DMS 273 treated with DMSO at 0.1 percent for 48 hours (cell line): ENCODE measurements at places on chromosomes 12 and 14.

GRCh38 chr12:75698052-75698451, 186.6 kb upstream of the KRR1 start:
- no peak for DNase-seq

DNA sequence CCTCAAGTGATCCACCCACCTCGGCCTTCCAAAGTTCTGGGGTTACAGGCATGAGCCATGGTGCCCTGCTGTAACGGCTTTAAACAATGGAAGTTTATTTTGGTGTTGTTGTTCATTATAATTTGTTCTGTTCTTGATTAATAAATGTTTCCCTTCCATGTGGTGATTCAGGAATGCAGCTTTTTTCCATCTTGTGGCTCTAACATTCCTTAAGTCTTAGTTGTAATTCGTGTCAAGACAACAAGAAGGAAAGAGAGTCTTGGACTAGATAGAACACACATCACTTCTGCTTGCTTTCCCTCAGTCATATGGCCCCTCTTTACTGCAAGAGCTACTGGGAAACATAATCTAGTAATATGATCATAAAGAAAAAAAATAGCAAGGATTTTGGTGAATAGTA, 211.6 kb downstream of the SLC6A15 start:
- no peak for DNase-seq

DNA sequence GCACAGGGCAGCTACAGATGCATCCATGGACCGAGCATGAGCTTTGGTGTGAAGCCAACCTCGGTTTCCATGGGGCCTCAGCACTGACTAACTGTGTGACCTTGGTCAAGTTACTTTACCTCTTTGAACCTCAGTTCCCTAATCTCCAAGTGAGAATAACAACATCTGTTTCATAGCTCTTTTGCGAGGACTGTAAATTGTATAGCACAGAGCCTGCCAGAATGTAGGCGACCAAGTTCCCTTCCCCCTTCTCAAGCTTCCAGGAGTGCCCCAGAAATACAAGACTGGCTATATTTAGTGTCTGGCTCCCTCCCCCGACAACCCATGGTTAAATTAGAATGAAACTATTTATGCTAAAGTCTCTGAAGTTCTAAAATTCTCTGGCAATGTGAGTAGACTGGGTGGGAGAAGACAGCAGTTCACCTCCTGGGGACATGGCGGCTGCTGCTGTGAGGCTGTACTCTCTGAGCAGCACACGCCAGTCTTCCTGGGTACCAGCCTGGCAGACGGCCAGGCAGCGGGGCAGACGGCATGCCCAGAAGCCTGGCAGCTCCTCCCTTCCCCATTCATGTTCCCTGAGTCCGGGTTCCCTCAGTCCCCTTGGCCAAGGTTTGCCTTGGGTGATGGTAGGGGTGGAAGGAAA, 22.0 kb upstream of the TMED10 start:
- DNase-seq, result peak; percentile 69

- no peak for DNase-seq
Observed at GRCh38 chr14:89845346-89845745, 109.2 kb downstream of the EFCAB11 start.

DNA sequence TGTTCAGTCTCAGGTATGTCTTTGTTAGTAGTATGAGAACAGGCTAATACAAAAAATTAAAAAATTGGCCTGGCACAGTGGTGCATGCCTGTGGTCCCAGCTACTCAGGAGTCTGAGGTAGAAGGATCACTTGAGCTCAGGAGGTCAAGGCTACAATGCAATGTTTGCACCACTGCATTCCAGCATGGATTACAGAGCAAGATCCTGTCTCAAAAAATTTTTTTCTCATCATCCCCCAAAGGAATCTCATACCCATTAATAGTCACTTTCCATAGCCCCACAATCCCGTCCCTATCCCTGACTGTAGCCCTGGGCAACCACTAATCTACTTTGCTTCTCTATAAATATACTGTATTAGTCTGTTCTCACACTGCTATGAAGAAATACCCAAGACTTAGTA, 57.8 kb downstream of the TTC8 start:
- no peak for DNase-seq

DNA sequence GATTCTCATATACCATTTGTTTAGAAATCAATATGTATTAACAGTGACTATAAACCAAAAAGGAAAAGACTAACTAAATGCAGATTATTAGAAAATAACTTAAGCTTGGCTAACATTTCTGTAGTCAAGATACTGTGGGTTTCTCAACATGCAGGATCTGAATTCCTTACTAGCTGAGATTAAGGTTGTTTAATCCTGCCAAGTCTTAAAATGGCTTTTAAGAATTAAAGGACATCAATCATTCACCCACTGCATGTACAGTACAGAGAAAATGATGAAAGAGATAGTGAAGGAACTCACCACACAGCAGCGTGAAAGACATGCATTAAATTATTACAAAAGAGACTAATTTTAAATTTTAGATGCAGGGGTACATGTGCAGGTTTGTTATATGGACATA, 3.8 kb downstream of the ACSS3 start:
- DNase-seq, result no peak

- DNase-seq, result no peak
Observed at GRCh38 chr12:109020146-109020795, 597 bp downstream of the SVOP start.

GRCh38 chr12:56867216-56867615, 67.0 kb downstream of the SDR9C7 start:
- no peak for DNase-seq

GRCh38 chr14:24329073-24329663, 5.7 kb downstream of the ADCY4 start:
- no peak for DNase-seq
